ENCODE measurements at places on chromosomes 3 and 15.

GRCh38 chr15:87949575-87950223 is 306.8 kb downstream of the NTRK3 start:
- DNase-seq = no peak

DNA sequence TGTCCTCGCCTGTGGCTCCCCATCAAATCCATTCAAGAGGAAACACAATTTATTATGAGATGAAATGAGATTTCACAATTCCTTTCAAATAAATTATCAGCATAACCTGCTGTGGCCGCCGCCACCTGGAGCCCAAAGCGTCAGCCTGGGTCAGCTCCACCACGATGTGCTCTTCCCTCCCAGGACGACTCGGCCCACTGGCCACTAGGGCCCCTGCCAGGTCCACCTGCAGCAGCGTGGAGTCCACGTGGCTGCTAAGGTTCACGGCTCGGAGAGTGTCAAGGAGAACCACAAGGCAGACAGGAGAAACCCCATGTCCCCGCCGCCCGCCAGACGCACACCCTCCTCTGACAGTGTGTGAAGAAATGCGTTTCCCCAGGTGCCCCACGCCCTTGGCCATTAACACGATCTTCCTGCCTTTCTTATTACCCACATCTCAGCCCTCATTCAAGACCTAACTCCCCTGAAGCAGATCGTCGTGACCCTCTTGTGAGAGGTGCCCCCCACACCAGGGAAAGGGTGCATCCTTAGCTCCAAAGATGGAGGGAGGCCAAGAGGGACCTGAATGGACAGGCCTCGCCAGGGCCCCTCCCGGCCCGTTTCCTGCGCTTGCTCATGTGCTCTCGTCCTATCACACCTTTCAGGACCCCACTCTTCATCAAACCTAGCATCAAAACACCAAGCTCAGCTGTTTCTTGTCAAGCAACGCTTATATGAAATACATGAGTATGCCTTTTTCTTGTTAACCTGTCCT is 80.6 kb downstream of the OCA2 start:
- DNase-seq = no peak

GRCh38 chr15:45539680-45540079 is 17.1 kb upstream of the SLC30A4 start:
- DNase-seq = no peak

GRCh38 chr3:188939814-188940572 is 231.8 kb upstream of the TPRG1 start:
- DNase-seq = no peak

- DNase-seq = no peak
These were observed 134.8 kb upstream of the ABI3BP start for GRCh38 chr3:101128001-101128400.

- no peak for DNase-seq
These were observed 554.0 kb downstream of the NSUN3 start for GRCh38 chr3:94616833-94617232.
